GM13977 (cell line): ENCODE measurements at places on chromosomes 11 and 22.
A peak's percentile ranks its signal among the peaks of the same experiment; 100 is the strongest.

DNA sequence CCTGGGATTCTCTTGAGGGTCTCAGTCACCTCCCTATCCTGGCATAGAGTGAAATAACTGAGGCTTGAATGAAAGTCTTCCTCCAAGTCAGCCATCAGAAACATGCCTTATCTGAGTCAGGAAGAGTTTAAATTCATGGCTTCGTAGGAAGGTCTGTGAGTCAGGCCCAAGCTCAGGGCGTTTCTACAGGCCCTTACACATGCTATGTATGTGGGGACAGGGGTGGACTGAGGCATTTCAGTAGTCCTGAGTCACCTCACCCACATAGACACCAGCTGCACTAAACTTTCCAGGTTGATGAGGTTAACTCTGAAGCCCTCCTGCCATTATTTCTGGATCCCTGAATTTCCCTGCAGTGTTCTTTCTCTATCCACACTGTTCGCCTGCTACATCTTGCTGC lies 134.6 kb upstream of the RCN1 start:
- no peak for DNase-seq

DNA sequence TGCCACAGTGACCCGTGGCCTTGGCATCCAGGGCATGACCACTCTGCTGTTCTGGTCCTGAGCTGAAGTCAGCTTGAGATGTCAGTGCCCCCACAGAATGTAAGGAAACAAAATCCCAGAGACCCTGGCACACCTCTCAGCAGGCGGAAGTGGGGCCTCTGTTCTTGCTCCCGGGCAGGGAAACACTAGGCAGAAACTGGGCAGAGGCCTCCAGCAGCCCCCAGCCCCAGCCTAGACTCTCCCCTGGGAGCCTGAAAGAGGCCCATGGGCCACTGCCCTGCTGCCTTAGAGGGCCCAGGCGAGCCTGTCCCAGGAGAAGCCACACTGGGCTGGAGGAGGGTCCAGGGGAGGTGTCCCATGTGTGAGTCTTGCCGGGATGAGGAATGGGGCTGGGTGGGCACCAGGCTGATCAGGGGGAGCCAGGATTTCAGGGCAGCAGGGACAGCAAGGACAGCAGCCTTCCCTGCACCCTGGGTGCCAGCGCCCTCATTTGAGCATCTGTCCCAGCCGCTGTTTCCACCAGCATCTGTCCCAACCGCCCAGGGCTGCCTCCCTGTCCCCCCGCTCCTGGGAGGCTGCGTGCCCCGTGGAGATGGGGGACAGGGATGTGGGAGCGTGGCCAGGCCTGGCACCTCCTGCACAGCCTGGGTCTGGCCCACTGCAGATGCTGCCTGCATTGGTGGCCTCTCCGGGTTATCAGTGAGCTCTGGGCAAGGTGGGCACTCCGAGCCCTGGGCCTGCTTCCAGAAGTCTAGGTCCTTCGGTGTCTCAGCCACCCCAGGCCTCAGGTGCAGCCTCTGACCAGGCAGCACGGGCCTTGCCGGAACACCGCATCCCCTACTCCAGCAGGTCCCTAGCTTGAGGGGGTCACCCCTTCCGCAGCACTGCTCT lies 1072.4 kb downstream of the BRD1 start:
- DNase-seq, result no peak

- no peak for DNase-seq
Observed at GRCh38 chr11:12797996-12798395, 123.8 kb downstream of the TEAD1 start.

- DNase-seq, result no peak
Observed at GRCh38 chr11:72015511-72016061, 16.9 kb downstream of the IL18BP start.

GRCh38 chr11:112062923-112063322 lies 10.9 kb downstream of the PIH1D2 start:
- no peak for DNase-seq

- no peak for DNase-seq
Observed at GRCh38 chr22:32761251-32761903, 40.1 kb upstream of the TIMP3 start.

DNA sequence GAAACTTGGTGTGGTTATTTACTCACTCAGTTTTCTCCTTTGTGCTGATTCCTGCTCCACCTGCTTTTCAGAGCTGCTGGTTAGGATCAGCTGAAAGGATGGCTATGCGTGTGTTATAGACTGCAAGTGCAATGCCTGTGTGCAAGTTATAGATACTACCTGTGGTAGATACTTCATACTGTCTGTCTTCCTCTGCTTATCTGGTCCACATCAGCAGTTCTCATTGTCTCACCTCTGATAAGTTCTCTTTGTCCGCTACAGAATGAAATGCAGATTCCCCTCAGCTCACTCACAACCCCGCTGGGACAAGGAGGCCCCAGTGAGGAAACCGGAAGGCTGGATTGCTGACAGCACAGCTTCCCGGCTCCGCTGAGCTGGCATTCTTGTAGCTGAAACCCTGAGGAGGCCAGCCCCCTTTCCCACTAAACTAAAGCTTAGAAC lies 37.5 kb upstream of the LYVE1 start:
- DNase-seq, result no peak

- peak; percentile 52 for DNase-seq
Observed at GRCh38 chr11:108117746-108118371, 3.5 kb upstream of the ACAT1 start.

DNA sequence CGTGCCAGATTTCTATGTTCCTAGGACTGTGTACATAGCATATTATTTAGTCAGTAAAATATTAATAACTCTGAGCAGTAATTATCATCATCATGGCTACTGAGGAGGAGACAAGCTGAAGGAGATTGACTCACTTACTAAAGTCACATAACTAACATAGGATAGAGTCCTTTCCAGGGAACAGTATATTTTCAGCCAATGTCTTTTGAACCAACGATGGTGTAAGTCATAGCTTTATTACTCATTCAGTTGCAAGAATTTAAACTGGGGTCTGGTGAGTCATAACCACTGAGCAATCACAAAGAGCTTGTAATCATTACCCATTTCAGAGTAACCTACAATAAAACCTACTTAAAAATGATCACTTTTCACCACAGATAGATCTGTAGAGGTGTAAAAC lies 1564.8 kb upstream of the TENM4 start:
- DNase-seq, result peak; percentile 1

DNA sequence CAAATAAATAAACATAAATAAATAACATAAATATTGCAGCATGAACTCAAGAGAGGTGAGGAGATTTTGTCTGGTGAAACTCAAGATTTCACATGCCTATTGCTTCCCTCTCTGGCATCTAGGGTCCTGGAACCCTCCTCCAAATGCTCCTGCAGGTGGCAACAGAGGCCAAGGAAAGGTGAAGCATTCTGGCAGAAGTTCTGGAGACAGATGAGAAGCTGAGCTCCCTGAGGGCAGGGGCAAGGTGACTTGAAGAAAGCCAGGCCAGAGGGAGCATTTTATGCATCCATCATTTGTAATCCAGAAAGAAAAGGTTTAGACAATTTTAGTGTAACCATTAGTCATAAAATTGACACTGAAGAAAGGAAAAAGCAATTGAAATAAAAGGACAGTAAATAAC lies 64.9 kb downstream of the ENDOD1 start:
- peak; percentile 70 for DNase-seq

GRCh38 chr11:1729692-1730011 lies 20.7 kb downstream of the IFITM10 start:
- DNase-seq, result no peak

GRCh38 chr11:126214441-126214840 lies 2.9 kb downstream of the FAM118B start:
- no peak for DNase-seq

GRCh38 chr11:32874132-32874531 lies 18.5 kb upstream of the QSER1 start:
- DNase-seq, result no peak

DNA sequence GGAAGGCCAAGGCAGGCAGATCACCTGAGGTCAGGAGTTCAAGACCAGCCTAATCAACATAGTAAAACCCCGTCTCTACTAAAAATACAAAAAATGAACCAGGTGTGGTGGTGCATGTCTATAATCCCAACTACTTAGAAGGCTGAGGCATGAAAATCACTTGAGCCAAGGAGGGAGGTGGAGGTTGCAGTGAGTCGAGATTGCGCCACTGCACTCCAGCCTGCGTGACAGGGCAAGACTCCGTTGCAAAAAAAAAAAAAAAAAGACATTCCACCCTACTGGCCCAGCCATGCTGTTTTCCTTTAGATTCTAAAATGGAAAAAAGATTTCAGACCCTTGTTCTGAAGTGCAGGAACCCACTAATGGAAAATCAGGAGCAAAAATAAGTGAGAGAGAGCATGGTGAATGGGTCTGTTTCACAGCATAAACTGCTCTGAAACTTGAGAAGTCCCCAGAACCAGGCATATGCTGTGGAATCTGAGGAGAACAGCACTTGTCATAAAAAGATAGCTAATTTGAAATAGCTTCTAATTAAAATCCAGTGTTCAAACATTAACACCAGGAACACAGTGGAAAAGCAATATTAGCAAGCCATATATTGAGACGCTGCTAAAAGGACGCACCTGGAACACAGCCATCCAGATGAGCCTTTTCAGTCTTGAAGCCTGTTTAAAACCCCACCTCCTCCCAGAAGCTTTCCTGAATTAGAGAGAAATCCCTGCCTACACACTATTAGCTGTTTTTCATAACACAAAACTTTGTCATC lies 66.3 kb upstream of the CHRM4 start:
- no peak for DNase-seq

DNA sequence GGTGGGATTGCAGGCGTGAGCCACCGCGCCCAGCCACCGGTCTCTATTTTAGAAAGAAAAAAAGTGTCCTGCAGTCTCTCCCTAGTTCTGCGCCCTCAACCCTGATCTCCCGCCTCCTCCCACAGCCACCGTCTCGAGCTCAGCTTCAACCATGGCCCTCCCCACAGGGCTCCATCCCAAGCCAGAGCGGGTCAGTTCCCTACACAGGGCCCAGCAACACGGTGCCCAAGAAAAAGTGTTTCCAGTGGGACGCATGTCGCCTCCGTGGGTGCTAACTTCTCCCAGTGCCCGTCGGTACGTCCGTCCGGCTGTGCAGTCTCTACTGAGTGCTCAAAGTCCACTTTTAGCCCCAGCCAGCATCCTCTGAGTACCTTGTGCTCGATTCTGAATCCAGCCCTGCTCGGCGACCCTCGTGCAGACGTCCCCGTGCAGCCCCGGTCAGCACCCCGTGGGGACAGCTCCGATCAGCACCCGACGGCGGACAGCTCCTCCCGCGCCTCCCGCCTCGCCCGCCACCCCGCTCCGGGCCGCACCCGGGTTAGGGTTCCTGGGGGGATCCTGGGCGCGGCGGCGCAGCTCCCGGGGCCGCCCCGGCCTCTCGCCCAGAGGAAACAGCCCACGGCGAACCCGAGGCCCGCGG lies 657 bp upstream of the MAPK8IP2 start:
- peak; percentile 89 for DNase-seq

- DNase-seq, result no peak
Observed at GRCh38 chr11:133156986-133157745, 375.1 kb downstream of the OPCML start.

GRCh38 chr22:49627217-49628181 lies 200.2 kb downstream of the BRD1 start:
- DNase-seq, result no peak

DNA sequence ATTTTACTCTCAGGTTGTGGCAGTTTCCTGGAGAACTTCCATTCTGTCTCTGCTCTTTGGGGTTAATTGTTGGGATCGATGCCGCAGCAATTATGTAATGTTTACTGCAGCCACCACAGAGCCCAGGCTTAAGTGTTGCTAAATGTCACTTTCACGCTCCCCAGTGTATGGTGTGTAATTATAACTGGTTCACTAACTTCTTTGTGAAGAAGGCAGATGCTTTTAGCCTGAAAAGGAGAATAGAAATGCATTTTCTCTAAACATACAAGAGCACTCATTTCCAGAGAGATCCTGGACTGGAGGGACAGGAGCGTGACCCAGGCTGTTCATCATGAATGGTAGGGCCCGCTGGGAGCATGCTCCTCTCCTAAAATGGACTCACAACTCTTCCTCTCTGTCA lies 132.2 kb upstream of the PLET1 start:
- no peak for DNase-seq

DNA sequence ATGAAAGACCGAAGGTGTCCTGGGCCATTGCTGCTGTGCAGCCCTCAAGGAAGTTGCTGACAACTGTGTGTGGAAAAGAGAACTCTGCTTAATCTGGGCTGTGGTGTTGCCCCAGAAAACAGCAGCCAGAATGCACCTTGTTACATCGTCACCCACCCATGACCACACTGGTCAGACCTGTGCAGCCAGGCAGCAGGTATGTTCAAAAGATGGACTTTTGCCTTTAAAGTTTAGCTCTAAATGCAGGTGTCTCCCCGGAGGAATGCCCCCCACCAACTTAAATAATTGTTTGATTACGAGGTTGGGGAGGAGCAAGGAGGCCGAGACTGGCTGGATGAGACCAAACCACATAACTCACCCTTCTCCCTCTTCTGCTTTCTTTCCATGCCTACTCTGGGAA lies 15.3 kb upstream of the POLA2 start:
- DNase-seq, result no peak

DNA sequence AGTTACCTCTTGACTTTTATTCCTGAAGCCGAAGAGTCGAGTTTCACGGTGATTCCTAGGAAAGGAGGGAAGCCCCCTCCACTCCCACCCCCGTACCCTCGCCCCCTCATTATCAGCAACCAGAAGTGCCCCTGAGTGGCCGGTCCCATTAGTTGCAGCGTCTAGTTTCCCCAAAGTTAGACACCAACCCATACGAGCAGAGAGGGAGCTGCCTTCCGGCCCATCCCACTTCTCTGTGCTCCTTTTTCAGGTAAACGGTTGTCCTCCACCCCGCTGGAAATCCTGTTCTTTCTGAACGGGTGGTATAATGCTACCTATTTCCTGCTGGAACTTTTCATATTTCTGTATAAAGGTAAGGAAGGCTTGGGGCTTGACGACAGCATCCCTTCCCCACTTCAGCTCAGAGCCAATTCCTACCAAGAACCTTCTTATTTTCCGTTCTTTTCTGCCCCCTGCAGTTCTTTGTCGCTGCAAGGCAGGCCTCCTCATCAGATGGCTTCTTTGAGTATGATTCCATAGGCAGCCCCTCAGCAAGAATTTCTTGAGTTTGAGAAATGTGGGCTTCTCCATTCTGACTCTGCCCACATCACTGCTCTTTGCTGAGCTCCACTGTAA lies 701 bp downstream of the TMEM216 start:
- peak; percentile 56 for DNase-seq

DNA sequence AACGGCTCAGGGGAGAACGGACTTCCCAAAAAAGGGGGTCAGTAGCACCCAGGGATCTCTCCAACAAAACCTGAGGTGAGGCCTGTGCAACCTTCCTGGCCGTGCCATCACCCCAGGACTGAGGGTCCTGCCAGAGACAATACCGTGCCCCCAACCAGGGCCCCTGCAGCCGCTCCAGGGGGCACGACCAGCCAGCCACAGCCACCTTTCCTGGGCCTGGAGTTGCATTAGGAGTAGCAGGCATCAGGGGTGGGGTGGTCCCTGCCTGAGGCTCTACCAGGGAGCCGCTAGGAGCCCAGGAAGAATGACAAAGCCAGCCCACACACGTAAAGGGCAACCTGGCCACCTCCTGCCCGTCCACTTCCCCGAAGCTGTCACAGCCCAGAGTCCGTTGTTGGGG lies 137.8 kb downstream of the BRD1 start:
- no peak for DNase-seq

- DNase-seq, result no peak
Observed at GRCh38 chr22:49015459-49015858, 812.2 kb downstream of the BRD1 start.
